Adipocyte (in vitro differentiated cells): ENCODE measurements at places on chromosomes 16 and 17.

GRCh38 chr16:31700530-31701388, 172.8 kb upstream of the ZNF267 start:
- DNase-seq = peak; percentile 85

GRCh38 chr17:30550512-30551273, 73.5 kb downstream of the GOSR1 start:
- no peak for DNase-seq

- DNase-seq = peak; percentile 75
These were observed 3.6 kb upstream of the HS3ST3B1 start for GRCh38 chr17:14297161-14297851.

DNA sequence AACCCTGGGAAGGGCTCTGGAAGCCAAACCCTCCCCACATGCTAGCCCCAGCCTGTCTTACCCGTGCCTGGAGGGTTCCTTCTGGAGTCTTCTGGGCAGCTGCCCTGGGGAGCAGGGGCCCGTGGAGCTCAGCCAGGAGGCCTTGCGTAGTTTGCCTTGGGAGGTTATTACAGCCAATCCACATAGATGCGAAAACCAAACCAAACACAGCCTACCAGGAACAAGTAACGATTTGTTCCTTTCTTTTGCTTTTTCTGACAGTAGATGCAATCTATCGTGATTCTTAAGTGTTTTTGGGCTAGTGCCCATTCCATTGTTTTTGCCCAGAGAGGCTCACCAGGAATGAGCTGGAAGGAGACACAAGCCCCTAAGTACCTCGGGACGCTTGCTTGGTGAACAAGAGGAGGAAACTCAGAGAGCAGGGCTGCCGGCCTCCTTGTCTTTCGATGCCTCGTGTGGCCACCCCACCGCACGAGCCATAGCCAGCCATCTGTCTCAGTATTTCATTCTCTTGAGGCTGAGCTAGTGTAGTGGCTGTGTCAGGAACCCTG, 102.7 kb upstream of the NOL11 start:
- DNase-seq = no peak
